ENCODE measurements at places on chromosomes 6 and 20.

DNA sequence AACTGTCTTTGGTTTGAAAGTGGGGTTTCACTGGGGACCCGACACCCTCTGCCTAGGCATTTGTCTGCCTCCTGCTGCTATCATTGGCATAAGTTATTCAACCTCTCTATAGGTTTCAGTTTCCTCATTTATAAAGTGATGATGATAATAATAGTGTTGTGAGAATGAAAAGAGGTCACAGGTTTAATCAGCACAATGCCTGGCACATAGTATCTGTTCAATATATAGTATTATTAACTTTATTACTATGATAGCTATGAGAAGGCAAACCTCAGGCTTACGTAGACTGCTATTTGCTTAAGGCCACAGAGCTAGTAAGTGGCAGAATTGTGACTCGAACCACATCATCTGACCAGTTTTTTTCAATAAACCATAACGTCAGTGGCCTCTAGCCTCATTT lies 256.8 kb downstream of the CDKAL1 start:
- no peak for DNase-seq

GRCh38 chr6:81901551-81901966 lies 149.1 kb upstream of the TENT5A start:
- DNase-seq: no peak

DNA sequence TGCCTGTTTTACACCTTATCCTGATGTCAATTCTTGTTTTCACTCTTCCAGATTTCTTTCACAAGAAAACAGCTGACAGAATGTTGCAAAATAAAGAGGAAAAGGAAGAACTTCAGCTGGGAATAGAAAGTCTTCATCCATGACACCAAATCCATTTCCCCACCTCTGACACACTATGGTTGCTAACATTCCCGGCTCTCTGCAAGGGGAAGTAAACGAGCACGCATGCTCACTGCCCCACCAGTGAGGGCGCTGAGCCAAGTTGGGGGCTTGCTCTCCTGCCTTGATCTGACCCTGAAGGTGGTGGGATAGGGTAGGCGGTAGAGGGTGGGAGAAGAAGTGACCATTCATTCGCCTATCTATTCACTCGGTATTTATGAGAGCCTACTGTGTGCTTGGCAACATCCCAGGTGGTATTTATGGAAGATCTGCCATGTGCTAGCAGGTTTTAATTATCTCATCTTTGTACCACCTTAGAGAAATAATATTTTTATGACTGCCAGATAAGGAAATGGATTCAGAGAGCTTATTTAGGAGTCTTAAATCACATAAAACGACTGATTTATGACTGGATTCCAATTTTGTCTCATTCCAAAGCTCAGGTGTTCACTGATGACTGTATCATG lies 206.2 kb downstream of the FOXC1 start:
- no peak for DNase-seq

- DNase-seq: no peak
These were observed 118.0 kb upstream of the ARID1B start for GRCh38 chr6:156658966-156659821.

DNA sequence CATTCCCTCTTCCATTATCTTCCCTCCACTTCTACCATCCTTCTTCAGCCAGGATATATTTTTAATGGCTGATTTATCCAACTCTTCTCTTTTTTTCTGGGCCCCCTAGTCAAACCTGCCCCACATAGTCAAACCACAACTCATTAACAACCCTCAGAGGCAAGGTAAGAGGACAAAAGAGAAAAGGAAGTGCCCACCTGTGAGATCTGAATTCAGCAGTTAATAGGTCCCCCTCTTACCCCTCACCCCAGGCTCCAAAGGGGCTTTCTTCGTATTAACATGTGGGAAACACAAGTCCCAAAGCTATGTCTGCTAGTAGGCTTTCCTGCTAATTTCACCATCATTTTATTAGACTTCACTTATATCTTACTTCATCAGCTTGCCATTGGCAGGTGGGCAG lies 44.1 kb upstream of the TSPYL1 start:
- DNase-seq: no peak

DNA sequence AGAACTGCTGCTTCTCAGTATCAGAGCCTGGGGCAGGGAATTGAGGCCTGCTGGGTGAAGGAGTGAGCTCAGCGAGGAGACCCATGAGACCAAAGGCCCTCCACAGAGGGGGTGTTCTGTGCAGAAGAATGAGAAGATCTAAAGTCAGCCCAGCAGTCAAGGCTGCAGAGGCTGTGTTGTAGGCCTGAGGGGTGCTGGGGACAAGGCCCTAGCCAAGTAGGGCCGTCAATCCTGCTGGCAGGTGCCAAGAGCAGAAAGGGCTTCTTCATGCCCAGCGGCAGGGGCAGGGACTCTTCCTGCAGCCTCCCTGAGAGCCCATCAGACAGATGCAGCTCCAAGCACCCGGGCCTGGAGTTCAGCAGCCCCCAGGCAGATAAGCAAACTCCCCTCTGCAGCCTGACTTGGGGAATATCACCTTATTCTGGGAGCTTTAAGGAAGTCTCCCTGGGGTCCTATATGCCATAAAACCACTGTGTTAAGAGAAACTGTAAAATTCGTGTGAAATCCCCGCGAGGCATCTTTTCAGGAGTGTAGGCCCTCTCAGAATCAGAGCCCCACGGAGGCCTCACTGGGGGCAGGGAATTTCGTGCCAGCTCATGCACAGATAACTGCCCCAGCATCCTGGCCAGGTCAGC lies 9.0 kb downstream of the CCDC167 start:
- DNase-seq: no peak

DNA sequence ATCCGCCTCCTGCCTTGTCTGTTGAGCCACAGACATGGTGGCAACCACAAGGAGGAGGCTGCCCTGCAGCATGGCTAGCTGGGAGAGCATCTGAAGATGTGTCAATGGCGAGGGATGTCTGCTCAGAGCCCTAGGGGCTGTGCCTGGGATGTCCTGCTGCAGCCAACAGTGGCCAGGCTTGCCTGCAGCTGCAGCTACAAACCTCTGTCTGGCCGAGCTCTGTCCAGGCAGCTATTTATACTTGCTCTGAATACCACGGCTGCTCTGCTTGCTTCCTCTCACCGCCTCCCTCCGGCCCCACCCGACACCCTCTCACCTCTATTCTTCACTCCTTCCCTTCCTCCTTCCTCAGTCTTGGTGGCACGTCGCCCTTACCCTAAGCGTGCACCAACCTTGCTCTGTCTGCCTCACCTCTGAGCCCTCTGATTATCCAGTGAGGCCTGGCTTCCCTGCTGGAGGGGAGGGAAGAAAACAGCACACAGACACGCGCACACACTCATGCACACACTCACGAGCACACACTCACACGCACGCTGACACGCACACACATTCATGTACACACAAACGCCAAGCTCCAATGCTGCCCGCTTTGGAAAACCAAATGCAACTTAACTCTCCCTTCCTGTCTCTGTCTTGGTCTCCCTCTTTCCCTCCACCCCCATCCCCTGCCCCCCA lies at the start of gene ANGPT4:
Gene ANGPT4, minus strand, starts transcription at position 210 of the 675 bp plus-strand sequence. Its CDS starts 120 bp downstream, at position 90.
- DNase-seq: no peak

GRCh38 chr6:73314577-73315492 lies 39.2 kb downstream of the DPPA5 start:
- DNase-seq: no peak

DNA sequence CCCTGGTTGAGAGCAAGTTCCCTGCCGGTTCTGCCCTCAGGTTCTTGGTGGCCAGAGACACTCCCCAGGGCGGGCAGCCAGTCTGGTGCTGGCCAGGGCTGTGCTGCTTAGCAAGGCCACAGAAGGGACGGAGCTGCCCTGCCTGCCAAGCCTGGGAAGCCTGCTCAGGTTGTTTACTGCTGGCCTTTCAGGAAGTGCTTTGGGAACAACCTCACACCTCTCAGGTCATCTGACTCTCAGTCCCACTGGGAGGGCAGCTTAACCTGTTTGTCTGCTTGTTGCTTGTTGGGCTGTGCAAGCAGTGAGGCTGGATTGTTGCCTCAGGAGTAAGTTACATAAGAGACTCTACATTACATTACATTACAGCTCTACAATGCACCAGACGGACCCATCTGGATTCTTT lies 75.8 kb upstream of the AFDN start:
- DNase-seq: no peak
